Smooth muscle cell of the brain vasculature (primary cell): ENCODE measurements at places on chromosomes 3 and 15.
A peak's percentile ranks its signal among the peaks of the same experiment; 100 is the strongest.

DNA sequence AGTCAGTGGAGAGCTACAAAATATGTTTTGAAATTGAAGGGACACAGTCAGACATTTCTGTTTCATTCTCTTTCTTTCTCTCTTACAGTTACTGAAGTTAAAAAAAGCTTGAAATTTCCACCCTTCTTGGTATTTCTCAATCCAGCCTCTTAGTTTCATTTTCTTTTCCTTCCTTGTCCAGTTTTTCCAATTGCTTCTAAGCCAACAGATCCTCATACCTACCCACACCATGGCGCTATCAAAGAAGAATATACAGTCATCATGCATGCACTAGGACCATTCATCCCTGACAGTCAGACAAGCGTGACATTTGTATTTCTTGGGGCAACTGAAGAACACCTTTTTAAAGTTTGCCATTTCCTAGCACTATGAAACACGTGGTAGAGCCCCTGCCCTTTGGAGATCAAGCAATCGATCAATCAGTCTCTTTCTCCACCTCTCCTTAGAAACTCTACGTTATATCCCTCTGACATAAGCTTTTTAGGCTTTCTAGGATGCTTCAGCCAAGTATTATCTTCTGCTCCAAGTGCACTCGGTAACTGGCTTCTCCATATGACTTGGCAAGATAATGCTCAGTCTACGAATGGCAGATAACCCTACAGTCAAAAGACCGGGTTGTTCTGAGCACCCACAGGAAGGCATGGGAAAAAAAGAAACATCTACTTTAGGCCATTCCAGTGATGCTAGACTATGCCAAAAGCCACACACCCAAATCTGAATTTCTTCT is 65.4 kb downstream of the FBN1 start:
- DNase-seq = no peak

GRCh38 chr15:65940618-65940909 is 71.3 kb downstream of the RAB11A start:
- no peak for DNase-seq

- DNase-seq = no peak
Observed at GRCh38 chr15:57384024-57384423, 7.7 kb downstream of the CGNL1 start.

DNA sequence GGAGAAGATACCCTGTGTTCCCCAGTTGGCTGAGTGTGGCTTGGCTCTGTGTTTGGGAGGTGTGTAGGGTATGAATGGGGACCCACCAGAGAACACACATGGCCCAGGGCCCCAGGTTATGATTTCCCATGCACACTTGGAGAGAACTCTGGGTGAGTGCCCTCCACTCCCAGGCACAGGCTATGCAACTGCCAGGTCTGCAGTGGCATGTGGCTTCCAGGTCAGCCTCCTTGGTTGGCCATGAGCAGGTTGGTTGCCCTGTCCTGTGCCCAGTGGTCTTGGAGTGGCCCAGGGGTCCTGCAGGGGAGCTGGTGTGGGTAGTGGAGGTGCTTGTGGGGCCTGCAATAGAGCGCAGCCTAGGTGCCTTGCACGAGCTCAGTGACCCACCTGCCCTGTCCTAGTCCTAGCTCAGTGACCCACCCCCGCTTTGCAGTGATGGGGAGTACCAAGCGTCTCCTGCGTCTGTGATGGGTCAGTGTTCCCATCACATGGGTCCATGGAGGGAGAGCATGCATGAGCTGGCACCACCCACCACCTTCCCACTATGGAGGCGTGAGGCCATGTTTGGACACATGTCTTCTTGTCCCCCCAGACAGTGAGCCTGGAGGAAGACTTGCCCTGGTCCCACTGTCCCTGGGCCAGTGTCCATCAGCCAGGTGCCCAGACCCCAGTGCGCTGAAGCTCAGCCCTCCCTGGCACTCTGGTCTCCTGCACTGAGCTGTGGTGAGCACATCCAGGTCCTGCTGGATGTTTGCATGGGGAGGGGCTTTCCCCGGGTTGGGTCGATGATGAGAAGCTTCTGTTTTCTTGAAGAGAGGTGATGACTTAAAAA is 217.3 kb downstream of the SNRPN start:
- DNase-seq = no peak

GRCh38 chr15:69652751-69653305 is 200.2 kb downstream of the RPLP1 start:
- no peak for DNase-seq

- DNase-seq = no peak
Observed at GRCh38 chr3:115553796-115554486, 69.4 kb upstream of the GAP43 start.

GRCh38 chr3:114411811-114412803 is 118.3 kb downstream of the TIGIT start:
- peak; percentile 69 for DNase-seq

DNA sequence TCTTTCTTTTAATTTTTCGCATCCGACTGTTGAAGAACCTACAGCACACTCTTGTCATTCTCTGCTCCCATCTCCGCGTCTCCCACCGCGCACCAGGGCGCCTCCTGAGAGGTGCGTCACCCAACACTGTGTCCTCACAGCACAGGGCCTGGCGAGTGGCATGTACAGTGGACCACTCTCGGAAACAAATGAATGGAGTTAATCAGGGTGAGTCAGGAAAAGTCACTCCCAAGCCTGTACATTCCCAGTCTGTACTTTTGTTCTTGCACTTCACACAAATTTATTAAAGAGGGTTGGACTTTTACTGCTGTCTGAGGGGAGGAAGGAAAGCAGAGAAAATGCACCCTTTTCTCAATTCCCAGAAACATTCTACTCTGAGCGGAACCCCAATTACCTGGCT is 625 bp downstream of the COL6A6 start:
- DNase-seq = no peak

DNA sequence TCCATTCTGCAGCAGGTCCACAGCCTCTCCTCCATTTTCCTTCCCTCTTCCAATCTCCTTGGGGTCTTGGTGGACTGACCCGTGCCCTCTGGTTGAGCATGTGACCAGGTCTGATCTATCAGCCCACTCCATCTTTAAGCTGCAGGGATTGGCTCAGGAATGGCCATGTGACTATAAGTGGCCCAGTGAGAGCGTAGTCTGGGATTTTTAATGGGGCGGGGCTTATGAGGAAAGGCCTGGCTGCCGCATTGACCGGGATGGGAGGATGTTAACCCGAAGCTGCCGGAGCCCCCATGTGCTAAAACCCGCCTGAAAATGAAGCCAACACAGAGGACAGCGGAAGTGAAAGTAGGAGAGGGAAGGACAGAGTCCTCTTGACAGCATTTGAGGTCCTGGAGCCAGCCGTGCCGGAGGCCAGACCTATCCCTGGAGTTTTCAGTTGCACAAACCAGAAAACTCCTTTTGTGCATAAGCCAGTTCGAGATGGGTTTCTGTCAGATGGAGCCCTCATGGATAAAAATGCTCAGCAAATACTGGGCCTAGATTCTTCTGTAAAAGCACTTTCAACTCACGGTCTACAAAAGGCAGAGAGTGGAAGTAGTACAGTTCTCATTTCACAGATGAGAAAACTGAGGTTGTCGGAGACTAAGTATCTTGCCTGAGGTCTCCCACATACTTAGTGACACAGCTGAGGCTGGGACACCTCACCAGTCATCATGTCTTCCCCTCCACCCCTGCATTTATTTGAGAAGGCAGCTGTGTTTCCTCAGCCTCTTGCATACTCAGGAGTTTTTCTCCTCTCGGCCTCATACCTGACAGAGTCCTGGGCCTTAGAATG is 61.9 kb downstream of the ATP2B2 start:
- DNase-seq = no peak

- no peak for DNase-seq
Observed at GRCh38 chr3:45337839-45338470, 50.4 kb upstream of the LARS2 start.

- no peak for DNase-seq
Observed at GRCh38 chr3:178345944-178346343, 190.3 kb upstream of the KCNMB2 start.

- DNase-seq = no peak
Observed at GRCh38 chr3:107979538-107979937, 111.3 kb downstream of the CD47 start.

GRCh38 chr3:79314962-79315361 is 452.8 kb downstream of the ROBO1 start:
- no peak for DNase-seq

GRCh38 chr15:77025941-77026411 is 31.1 kb downstream of the PSTPIP1 start:
- DNase-seq = no peak

DNA sequence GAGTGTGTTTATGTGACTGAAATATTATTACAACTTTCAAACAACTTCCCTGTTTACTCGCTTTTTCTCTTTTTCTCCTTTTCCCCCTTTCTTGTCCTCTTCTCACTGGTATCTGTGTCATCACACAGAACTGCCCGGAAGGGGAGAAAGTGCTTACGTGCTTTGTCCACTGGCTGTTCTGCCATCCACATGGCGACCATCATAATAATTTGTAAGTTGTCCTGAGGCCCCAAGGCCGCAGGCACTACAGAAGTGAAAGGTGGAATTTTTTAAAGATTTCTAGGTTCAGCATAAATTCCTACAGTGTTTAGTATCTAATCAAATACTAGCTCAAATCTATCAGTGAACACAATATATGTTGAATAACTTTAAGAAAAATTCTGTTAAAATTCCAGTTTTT is 26.7 kb upstream of the ABHD10 start:
- no peak for DNase-seq

- no peak for DNase-seq
Observed at GRCh38 chr3:38022301-38022700, 7.1 kb downstream of the PLCD1 start.

DNA sequence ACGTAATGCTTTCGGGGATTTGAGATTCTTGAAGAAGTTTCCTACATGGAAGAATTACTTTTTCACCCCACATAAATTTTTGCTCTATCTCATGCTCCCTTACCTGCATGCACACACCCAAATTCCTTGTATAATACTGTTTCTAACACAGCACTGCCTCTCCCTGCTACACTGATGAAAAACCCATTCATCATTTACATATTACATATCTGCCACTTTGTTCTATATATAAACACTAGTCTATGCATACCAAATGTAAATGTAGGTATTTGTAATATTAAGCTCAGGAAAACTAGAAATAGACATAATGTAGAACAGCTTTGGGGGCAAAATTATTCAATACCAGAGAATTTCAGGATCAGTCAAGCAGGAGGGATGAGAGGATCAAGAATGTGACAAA is 182.6 kb upstream of the SEMA6D start:
- no peak for DNase-seq

GRCh38 chr3:126112531-126113237 is 28.8 kb upstream of the SLC41A3 start:
- no peak for DNase-seq

DNA sequence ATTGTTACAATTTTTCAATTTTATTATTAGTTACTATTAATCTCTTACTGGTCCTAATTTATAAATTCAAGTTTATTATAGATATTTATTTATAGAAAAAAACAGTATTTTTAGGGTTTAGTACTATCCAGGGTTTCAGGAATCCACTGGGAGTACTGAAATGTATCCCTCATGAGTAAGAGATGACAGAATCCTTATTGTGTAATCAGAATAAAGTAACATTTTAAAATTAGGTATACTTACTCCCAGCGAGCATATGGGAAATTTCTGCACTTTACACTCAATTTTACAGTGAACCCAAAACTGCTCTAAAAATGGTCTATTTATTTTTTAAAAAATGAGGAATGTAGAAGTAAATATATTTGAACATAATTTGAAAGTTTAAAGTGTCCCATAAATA is 202.7 kb downstream of the CGGBP1 start:
- no peak for DNase-seq

GRCh38 chr3:20546636-20547035 is 360.6 kb upstream of the SGO1 start:
- no peak for DNase-seq

GRCh38 chr15:31433091-31433490 is 106.5 kb downstream of the KLF13 start:
- no peak for DNase-seq

DNA sequence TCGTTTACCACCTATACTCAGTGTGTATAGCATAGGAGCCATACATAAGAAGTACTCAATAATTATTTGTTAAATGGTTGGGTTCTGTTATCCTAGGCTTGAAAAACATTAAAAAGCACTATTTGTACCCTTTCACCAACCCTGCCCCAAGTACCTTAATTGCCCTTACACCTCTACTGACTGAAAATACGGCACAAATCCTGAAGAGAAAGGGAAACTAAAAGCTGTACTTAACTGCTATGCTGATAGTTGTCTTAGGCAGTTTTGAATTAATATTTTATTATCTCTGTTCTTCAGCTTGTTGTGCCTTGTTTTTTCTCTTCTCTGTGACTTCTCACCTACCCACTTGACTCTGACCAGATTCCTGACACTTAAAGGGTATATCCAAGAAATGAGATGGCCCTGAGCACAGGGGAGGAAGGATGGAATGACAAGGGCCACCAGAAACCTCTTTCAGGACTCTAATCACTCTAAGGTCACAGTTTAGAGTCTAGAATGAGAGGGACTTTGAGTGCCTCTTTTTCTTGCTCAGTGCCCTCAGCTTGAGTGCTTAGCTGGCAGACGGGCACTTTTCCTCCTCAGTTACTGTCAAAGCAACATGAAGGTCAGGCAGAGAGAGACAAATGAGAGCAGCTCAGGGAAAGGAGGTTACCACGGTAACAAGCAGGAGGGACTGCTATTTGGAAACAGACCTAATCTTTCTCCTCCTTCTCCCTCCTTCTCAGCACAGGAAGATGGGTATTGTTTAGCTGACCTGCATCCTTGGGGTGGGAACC is 136.5 kb downstream of the ZNF609 start:
- peak; percentile 18 for DNase-seq

- no peak for DNase-seq
Observed at GRCh38 chr3:194272861-194273742, 78.0 kb downstream of the CPN2 start.

- no peak for DNase-seq
Observed at GRCh38 chr3:10937141-10937825, 55.3 kb upstream of the SLC6A1 start.

DNA sequence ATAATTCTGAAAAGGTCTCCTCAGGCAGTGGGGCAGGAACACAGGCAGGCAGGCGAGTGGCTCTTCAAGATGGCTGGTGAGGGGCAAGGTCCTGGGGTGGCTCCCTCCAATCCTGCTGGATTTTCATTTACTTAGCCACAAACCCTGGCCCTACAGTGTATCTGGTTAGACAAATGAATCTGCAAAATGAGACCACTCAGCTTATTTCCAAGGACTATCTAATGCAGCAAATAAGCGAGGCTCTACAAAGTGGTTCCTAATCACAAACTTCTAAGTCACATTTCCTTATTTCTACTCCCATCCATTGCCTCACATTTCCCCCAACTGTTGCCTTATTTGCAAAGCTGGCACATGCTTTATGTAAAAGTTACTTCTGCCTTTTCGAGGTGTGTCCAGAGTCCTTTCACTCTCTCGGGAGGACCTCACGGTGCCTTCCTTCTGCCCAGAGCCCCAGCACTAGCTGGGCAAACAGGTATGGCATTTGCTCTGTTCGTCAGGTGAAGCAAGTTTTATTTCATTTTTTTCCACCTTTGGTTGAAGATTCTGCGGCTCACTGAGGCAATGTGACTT is 40.5 kb downstream of the CCDC12 start:
- DNase-seq = no peak

- DNase-seq = no peak
Observed at GRCh38 chr3:122776675-122777468, 16.8 kb downstream of the HSPBAP1 start.
